Activated CD8-positive, alpha-beta memory T cell treated with anti-CD3 and anti-CD28 coated beads, Interleukin-2, amount 50 U/mL, for 48 hours (primary cell): ENCODE measurements at places on chromosomes 2 and 18.
A peak's percentile ranks its signal among the peaks of the same experiment; 100 is the strongest.

- DNase-seq = peak; percentile 0
Observed at GRCh38 chr2:72103161-72103560, 44.5 kb downstream of the CYP26B1 start.

GRCh38 chr2:105821428-105822125 lies 76.9 kb downstream of the NCK2 start:
- DNase-seq = no peak

- no peak for DNase-seq
Observed at GRCh38 chr18:939958-940357, 35.3 kb downstream of the ADCYAP1 start.

DNA sequence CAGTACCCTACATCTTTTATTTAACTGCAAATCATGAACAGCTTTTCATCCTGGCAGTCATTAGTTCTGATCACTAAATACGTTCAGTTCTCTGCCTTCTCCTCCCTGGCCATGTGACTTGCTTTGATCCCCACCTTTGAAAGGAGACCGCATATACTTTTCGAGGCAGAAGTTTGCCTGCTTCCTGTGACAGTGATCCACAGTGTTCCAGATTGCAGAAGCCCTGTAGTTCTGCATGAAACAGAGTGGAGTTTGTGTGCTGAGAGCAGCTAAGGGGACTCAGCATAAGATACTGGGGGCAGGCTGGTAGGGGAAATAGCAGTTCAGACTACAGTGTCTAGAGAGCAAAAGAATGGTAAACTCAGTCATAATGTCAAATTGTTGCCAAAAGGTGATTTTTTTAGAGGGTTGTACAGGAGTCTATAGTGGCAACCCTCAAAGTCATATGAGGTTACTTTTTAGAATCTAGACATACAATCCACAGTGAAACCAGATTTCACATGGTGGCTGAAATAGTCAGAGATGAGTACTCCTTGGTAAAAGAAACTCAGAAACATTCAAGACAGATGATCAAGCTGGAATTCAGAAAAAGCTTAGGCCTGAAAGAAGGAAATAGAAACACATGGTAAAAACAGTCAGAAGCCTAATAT lies 1800.4 kb upstream of the CELF4 start:
- no peak for DNase-seq

DNA sequence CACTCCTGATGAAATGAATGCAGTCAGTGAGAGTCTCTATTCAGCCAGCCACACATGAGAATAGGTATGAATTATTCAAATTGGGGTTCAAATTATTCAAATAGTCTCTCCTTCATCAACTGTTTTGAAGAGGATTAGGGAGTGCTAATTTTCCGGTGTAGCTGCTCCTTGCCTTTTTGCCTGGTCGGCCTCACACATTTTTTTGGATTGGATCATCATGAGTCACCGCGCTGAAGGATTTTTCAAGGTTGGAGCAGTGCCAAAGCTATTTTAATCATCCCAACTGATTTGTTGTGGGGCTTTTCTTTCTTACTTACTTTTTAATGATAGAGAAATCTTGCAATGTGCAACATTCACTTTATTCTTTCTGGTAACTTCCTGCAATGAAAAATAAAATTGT lies 2.4 kb upstream of the DTNA start:
- no peak for DNase-seq

GRCh38 chr18:78753240-78753639 lies 226.4 kb upstream of the SALL3 start:
- DNase-seq = peak; percentile 6

DNA sequence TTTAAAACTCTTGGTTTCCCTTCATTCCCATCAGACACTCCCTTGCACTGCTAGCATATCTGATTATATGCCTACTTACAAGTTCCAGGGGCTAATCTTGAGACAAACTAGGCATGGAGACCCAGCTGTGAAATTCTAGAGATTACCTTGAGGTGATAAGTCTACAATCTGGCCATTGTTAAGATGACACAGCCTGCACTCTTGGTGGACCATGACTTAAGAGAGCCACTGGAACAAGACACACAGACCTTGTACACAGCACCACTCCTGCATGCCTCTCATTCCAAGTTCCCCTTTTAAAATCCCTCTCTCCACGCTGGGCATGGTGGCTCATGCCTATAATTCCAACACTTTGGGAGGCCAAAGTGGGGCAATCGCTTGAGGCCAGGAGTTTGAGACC lies 387.2 kb upstream of the DCC start:
- no peak for DNase-seq

DNA sequence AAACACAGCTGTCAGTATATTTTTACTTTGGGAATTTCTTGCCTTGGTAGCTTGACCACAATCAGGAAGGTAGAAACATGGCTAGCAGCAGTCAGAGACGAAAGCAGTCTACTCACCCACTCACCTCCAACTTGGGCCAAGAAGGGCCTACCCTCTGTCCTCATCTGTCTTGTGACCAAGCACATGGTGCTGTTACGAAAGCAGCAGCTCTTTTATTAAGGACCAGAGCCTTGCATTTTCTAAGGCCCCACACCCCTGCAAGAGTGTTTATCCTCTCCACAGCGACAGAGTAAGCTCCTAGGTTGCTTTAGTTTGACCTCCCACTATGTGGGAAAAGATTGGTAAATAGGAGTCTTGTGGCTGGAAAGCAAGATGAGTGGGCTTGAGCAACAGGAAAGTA lies 31.3 kb upstream of the MSTN start:
- no peak for DNase-seq

- no peak for DNase-seq
Observed at GRCh38 chr2:202102425-202103000, 29.5 kb downstream of the KIAA2012 start.

DNA sequence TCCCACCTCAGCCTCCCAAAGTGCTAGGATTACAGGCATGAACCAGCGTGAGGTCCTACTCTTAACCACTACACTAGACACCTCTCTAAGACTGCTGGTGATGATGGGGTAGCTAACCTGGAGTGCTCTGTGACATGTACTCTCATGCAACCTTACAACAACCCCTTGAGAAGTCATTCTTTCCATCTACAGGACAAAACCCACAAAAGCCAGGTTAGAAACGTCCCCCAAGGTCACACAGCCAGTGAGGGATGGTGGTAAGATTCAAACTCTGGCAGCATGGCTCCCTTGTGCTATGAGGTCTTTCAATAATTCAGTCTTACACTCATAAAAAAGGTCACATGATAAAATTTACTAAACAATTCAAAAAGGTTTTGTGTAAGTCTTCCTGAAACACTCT lies 94.8 kb upstream of the SERTAD2 start:
- DNase-seq = no peak

DNA sequence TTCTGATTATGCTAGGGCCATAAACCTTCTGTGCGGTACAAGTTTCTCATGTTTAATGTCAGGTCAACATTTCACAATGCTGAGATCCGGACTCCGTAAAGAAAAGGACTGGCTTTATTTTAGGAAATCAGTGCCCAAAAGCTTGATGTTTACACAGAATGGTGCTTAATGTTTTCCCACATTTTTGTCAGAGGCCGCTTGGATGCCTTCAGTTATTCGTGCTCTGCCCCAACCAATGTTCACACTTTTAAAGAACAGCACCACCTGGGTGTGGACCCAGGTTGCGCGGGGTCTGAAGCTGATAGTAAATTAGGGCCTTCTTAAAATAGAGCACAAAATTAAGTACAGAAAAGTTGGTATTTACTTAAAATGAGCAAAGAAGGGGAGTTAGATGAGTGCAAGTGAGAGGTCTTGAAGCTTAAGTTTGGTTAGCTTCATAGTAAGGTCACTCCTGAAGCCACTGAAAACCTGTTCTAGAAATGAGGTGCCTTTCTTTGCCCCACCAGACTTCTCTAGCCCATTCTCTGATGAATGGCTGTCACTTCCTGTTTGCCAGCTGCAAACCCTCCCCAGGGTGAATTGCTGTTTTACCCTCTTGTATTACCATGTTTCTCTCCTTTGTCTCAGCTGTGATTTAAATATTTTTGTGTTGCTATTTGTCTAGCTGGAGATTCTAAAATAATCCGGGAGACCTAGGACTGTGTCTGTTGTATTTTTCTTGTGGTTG lies 20.5 kb downstream of the SLC3A1 start:
- DNase-seq = no peak

DNA sequence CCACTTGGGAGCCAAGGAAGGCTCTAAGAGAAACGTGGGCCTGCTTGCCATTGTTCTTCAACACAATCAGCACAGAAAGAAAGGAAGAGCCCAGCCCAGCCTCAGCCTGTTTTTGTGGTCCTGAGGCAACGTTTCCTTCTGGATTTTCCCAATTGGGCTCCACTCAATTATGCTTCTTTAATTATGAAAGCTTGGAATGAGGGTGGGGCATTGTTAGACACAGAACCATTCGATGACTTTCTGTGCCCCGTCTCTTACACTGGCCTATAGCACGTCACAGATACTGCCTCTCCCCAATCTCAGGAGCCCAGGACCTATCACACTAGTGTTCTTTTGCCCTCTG lies 207.4 kb downstream of the ZFP36L2 start:
- no peak for DNase-seq

DNA sequence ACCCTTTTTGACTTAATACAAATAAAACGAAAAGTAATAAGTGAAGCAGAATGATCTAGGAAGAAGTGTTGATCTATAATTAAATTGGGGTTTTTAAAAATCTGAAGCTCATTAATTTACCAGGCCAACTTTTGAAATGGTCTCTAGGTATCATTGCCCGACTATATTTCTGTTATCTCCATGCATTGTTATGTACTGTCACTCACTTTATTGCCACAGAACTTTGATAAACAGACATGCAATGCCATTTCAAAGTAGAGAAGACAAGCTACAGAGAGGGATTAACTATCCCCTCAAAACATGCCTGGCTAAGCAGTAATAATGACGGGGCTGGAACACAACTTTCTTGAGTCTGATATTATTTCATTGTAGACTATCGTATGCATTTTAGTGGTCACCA lies 147.6 kb upstream of the ITGA4 start:
- no peak for DNase-seq

- peak; percentile 23 for DNase-seq
Observed at GRCh38 chr2:217076657-217077232, 216.9 kb upstream of the TNP1 start.

DNA sequence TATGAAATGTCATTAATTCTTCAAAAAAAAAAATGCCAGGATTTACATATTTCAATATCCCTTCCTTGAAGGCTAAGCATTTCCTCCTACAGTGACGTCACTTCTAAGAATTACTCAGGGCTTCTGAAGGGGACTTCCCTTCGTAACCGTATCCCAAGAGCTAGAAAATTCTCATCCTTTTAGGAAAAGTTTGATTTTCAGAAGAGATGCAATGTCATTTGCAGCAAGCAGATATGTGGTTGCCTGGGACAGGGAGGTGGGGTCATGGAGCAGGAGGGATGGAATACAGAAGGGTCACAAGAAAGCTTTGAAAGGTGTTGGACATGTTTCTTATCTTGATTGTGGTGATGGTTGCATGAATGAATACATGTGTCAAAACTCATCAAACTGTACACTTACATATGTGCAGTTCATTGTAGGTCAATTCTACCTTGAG lies 97.0 kb upstream of the ATL2 start:
- no peak for DNase-seq

DNA sequence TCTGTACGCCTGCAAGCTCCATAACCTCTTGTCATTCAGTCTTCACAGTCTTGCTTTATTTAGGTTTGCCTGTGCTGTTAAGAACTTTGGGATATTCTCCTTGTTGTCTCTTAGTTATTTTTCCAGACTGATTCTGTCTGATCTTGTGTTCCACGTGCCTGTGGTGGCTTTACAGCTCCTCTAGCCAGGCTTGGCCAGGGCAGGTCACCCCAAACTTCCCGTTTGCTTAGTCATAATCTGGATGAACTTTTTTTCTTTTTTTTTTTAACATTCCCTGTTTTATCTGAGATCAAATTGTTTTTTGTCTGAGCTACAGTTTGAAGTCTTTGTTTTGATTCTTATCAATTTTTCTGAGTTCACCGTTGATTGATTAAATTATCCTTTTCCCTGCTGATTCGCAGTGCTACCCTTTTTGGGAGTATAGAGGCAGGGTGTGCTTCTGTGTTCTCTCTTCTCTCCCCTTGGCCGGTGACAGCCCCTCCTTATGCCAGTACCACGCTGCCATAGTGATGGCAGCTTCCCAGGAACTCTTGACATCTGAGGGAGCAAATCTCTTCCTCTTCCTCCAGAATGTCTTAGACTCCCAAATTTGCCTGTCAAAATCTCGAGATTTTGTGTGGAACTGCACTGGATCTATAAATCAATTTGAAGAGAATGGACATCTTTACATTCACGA lies 2.5 kb downstream of the SP100 start:
- DNase-seq = no peak

DNA sequence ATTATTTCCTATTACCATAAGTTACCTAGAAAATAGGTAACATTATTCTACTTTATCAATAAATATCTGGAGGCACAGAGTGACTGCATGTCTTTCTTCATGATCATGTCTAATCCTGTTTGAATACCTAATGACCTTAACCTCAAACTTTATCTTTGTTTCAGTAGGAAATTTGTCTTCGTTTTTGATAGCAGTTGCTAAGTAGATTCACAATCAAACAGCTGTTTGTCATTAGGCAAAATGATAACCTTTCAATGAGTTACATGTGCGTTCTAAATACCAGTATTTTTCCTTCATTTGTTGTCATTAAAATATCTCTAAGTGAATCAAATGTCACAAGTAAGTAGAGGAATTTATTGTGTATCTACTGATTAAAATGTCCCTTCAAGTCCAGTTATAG lies 473.8 kb downstream of the NRXN1 start:
- no peak for DNase-seq

DNA sequence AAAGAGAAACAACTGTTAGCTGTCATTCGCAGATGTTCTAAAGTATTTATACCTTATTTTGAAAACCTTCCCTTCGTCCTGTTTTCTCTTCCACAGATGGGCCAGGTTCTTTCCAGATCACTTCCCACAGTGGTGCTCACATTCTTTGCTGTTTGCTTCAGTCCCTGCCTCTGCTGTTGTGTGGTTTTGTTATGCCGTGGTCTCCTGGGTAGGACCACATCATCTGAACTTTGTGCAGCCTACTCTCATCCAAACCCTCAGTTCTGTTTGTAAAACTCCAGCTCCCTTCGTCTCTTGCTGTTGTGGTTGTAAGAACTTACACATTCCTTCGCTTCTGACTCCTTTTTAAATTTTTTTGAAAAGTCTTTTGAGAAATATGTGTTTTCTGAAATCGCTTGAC lies 38.1 kb downstream of the ZNF236 start:
- DNase-seq = no peak

DNA sequence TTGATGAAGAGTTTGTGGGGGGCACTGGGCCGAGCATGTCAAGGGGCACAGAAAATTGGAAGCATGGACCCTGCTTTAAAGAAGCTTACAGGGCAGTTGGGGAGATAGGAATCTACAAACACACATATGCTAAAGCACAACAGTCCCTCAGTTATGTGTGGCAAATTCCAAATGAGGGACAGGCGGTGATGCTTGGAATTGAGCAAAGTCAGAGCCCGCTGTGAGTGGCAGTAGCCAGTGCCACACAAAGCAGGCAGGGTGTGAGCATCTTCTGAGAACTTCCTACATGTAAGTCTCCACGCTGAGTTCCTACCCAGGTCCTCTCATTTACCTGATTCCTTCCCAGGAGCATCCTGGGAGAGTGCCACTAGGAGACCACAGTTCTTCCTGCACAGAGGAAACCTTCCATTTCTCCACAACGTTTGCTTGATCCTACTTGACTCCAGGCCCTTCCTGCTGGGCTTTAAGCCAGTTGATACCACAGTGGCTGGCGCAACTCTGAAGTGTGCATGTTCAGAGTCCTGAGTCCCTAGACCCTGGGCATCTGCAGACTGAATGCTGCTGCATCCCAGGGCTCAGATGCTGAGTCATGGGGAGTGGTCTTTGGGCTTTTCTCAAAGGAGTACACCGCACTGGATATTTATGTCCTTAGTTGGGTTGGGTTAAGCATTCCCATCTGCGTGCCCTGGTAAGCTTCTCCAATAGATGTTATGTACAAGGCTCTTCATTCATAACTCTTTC lies 287.3 kb upstream of the REV1 start:
- no peak for DNase-seq
